ENCODE measurements at places on chromosomes 3 and 15.

DNA sequence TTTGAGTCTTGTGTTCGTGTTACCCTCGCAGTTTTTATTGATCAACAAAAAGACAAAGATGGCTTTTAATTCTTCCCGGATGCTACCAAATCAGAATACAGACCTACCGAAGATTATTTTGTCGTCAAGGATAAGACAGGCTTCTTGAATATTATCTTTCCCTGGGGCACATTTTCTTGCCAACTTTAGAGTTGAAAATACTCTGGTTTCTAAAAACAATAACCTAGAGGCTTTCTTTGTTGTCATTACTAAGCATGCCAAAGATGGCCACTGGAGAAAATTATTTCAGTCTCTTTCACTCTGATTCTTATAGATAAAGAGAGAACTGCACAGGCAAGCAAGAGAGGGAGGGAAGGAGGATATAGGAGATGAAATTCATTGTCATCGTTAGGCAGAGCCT, 33.9 kb downstream of the OXNAD1 start:
- DNase-seq: peak; percentile 23

- DNase-seq: no peak
These were observed 22.7 kb downstream of the CORO2B start for GRCh38 chr15:68601206-68602197.

GRCh38 chr3:11558002-11558401, 85.7 kb downstream of the VGLL4 start:
- DNase-seq: peak; percentile 80

DNA sequence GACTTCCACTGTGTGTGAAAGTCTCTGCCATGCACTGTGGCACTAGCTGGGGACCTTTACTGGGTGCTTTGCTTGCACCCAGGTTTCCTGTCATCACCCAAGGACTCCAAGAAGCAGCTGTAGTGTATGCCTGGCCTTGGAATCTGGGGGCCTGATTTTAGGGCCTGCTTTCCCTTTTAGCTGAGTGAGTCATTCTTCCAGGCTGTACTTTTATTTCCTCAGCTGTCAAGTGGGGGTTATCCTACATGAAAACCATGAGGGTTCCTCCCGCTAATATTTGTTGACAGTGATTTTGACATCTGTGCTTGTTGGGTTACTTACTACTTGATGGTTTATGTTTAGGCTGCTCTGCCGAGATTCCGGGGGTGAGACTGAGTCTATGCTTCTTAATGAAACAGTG, 18.5 kb downstream of the GORASP1 start:
- DNase-seq: peak; percentile 9

GRCh38 chr15:69061414-69061842, 46.9 kb downstream of the NOX5 start:
- no peak for DNase-seq

DNA sequence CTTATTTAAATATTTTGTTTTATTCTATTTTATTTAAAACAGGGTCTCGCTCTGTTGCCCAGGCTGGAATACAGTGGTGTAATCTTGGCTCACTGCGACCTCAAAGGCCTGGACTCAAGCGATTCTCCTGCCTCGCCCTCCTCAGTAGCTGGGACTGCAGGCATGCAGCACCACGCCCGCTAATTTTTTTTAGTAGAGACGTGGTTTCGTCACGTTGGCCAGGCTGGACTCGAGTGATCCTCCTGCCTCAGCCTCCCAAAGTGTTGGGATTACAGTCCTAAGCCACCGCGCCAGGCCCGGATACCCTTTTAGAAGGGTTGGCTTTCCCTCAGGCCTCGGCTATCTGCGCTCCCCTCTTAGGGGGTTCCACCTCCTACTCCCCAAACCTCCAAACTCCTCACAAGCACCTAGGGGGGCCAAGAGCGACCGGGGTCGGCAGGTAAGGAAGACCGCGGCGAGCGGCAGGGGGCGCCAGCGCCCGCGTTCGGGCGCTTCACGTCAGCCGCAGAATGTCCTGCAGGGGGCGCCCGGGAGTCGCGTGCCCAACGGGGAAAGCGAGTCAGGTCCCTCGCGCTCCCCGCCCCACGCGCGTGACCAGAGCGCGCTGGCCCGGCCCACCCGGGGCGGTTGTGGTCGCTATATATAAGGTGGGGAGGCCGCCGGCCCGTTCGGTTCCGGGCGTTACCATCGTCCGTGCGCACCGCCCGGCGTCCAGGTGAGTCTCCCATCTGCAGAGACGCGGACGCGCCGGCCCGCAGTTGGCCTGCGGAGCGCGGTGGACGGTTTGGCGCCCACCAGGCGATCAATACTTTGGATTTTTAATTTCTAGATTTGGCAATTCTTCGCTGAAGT, 51.8 kb upstream of the GATM start:
- DNase-seq: peak; percentile 88

GRCh38 chr15:82662641-82663040, 15.5 kb upstream of the CPEB1 start:
- no peak for DNase-seq

- DNase-seq: peak; percentile 20
These were observed 41.9 kb downstream of the SETD5 start for GRCh38 chr3:9439331-9439730.

DNA sequence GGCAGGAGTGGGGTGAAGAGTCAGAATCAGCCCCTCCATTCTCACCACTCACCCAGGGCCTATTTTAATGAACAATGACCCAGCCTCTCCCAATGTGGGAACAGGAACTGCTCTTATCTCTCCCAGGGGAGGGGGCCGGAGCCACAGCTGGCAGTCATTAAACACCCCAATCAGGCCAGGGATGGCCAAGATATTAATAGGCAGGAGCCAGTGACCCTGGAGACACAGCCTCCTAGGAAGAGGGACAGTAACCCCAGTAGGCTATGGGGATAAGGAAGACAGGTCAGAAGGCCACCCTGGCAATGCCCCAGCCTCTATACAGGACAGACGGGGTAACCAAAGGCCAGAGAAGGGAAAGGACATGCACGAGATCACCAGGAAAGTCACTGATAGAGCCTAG, 38.6 kb downstream of the VIPR1 start:
- no peak for DNase-seq

GRCh38 chr3:124837065-124837464, 50.1 kb downstream of the ITGB5 start:
- no peak for DNase-seq

- no peak for DNase-seq
These were observed 30.5 kb downstream of the ACAN start for GRCh38 chr15:88833731-88834100.

- no peak for DNase-seq
These were observed 185.4 kb downstream of the NTRK3 start for GRCh38 chr15:88071141-88071540.

GRCh38 chr15:77027111-77027696, 32.3 kb downstream of the PSTPIP1 start:
- no peak for DNase-seq

Measured in adipocyte (in vitro differentiated cells).